ENCODE measurements at places on chromosomes 5 and 9. TPM values are rescaled to one million over a fixed set of nuclear protein-coding genes. Genes with fewer than 3 reads are reported as not detected.
A peak's percentile ranks its signal among the peaks of the same experiment; 100 is the strongest.

PCDHGA12 gene
- total RNA-seq, result 1.1 TPM

LEAP2 gene
- 1.2 TPM for total RNA-seq

- H3K36me3 ChIP-seq, result no peaks in the 10 kb centered on the region
- DNase-seq, result no peak
- no peak overlapping the region for H3K4me3 ChIP-seq
- no peak overlapping the region for H3K27ac ChIP-seq
- no peaks in the 10 kb centered on the region for H3K27me3 ChIP-seq
- H3K4me1 ChIP-seq, result no peaks in the 10 kb centered on the region
Observed at GRCh38 chr5:174166231-174167079, 120.9 kb downstream of the NSG2 start.

DNA sequence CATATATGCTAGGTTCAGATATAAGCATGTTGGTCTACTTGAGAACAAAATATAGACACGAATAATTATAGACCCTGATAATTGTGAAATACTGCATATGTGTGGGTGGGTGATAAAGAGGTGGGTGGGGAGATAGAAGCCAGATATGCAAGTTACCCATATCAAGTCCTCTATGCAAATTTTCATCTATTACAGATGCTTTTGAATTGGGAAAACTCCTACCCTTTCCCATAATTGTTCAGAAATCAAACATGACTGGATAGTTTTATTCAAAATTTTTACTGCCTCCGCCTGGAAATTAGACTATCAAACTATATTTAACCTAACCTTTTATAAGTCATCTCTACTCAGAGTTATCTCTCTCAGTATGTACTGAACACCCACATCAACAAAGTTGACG, 157.5 kb downstream of the MEF2C start:
- no peak for DNase-seq
- H3K4me3 ChIP-seq, result no peak overlapping the region
- H3K27ac ChIP-seq, result no peak overlapping the region
- peaks cover 5% of the 10 kb centered on the region for H3K36me3 ChIP-seq

DNA sequence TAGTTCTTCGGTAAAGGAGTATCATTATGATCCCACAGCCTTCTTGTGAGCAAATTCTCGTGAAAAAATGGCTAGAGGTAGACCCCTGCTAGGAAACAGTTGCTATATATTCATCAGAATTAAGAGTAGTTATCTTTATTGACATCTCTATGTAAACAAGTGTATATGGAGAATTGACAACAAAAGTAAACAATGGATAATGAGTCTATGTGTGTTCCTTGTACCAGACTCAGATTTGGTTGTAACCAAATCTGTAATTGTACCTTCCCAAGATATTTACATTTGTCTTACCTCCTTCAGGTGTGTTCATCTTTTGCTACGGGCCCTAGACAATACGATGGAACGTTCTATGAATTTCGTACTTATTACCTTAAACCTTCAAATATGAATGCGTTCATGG, 2.1 kb downstream of the NIPSNAP3B start:
- peaks cover 6% of the 10 kb centered on the region for H3K4me1 ChIP-seq
- H3K27ac ChIP-seq, result no peak overlapping the region
- no peaks in the 10 kb centered on the region for H3K36me3 ChIP-seq
- no peak for DNase-seq
- H3K27me3 ChIP-seq, result no peaks in the 10 kb centered on the region

DNA sequence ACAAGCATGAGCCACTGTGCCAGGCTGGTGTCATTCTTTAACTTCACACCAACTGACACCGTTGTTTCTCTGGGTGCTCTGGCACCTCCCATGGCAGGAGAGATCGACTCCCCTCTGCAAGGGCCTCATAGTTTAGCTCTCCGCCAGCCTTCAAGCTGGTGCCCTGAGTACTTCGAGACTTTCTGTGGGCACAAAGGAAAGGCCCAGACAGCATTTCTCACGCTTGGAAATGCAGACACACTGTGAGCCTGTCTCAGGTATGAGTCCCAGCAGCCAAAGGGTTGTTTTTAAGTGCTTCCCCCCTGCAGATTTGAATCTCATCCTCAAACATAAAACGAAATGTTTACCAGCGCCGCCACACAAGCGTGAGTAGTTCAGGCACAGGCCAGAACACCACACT, 11.1 kb upstream of the TCF7 start:
- peaks cover 93% of the 10 kb centered on the region for H3K4me1 ChIP-seq
- peak; percentile 79 for DNase-seq
- H3K36me3 ChIP-seq, result no peaks in the 10 kb centered on the region
- H3K27me3 ChIP-seq, result no peaks in the 10 kb centered on the region
- no peak overlapping the region for H3K27ac ChIP-seq

- H3K4me3 ChIP-seq, result no peak overlapping the region
- no peaks in the 10 kb centered on the region for H3K4me1 ChIP-seq
- DNase-seq, result no peak
- no peaks in the 10 kb centered on the region for H3K27me3 ChIP-seq
- no peak overlapping the region for H3K27ac ChIP-seq
- H3K36me3 ChIP-seq, result no peaks in the 10 kb centered on the region
Observed at GRCh38 chr9:97563458-97564135, 62.1 kb downstream of the TMOD1 start.

DNA sequence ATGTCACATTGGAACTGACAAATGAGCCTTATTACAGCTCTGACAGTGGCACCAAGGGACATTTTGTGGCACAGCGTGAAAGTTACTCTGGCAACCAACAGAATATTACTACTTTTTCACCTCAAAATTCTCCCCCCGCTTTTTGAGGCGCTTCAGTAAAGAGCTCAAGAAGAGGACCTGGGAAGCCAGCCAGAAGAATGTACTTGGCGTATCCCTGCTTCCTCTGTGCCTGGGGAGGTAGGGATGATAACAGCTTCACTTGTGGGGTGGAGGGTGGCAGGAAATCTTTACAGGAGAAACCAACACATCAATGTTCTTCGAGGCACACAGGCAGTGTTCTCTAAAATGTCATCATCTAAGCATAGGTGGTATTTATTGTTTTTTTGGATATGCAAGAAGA, 624.1 kb downstream of the NR2F1-AS1 start:
- no peaks in the 10 kb centered on the region for H3K27me3 ChIP-seq
- no peaks in the 10 kb centered on the region for H3K4me1 ChIP-seq
- H3K4me3 ChIP-seq, result no peak overlapping the region

PCDHB4 gene
- not detected for total RNA-seq

- no peak overlapping the region for H3K27ac ChIP-seq
- H3K27me3 ChIP-seq, result peaks cover 12% of the 10 kb centered on the region
- H3K36me3 ChIP-seq, result no peaks in the 10 kb centered on the region
- no peak overlapping the region for H3K4me3 ChIP-seq
- DNase-seq, result peak; percentile 53
Observed at GRCh38 chr9:130940693-130941576, 1.9 kb upstream of the FIBCD1 start.

DNA sequence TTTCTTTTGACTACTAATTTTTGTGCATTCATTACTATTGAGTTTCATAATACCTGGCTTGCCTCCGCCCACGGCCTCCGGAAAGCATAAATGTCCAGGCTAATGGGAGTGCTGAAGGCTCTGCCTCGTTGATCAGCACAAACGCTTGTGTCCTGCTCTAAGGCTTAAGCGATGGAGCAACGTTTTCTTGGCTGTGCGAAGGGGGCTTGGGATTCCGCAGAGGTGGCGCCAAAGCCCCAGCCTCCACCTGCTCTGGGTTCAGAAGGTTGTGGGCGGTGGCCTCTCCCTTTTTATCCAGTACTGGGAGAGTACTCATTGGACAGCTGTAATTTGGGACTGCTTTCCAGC, 19.7 kb downstream of the ANXA2R start:
- H3K4me3 ChIP-seq, result peak overlapping the region; percentile 58
- H3K4me1 ChIP-seq, result peaks cover 22% of the 10 kb centered on the region
- H3K27me3 ChIP-seq, result no peaks in the 10 kb centered on the region
- DNase-seq, result peak; percentile 61
- H3K27ac ChIP-seq, result peak overlapping the region; percentile 93

DNA sequence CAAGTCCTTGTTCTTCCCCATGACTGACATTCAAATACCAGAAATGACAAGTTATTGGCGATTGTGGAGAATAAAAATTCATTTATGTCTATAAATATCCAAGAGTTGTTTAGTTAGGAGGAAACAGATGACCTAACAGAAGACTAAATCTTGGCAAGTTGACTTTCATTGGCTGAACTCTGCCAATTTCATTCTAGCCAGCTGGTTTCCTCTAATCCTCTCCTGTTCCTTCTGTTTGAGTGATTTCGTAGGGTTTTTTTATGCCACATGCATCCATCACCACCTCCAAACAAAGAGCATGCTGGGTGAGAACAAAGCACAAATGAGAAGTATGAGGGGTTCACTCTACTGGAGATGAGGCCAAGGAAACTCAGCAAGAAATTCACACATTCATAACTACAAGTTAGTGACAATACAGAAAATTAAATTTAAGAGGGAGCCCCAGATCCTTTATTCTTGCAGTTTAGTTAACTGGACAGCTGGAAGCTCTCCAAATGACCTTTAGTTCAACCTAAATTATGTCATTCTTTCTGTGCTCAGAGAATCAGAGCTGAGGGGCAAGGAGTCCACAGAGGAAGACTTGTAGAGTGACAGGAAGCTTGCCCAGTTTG, 932.0 kb downstream of the TLE4 start:
- no peaks in the 10 kb centered on the region for H3K36me3 ChIP-seq
- DNase-seq, result no peak
- H3K27ac ChIP-seq, result no peak overlapping the region
- no peaks in the 10 kb centered on the region for H3K27me3 ChIP-seq
- no peaks in the 10 kb centered on the region for H3K4me1 ChIP-seq

PCDHGA9 gene
- 0.61 TPM for total RNA-seq

- no peaks in the 10 kb centered on the region for H3K4me1 ChIP-seq
- no peaks in the 10 kb centered on the region for H3K27me3 ChIP-seq
- H3K36me3 ChIP-seq, result no peaks in the 10 kb centered on the region
- no peak for DNase-seq
- no peak overlapping the region for H3K27ac ChIP-seq
Observed at GRCh38 chr5:33611877-33612276, 171.1 kb downstream of the TARS1 start.

Measured in natural killer cell (primary cell).